ENCODE measurements at places on chromosomes 7 and 10.

GRCh38 chr10:76428551-76429367 is 997.3 kb downstream of the LRMDA start:
- DNase-seq, result no peak

DNA sequence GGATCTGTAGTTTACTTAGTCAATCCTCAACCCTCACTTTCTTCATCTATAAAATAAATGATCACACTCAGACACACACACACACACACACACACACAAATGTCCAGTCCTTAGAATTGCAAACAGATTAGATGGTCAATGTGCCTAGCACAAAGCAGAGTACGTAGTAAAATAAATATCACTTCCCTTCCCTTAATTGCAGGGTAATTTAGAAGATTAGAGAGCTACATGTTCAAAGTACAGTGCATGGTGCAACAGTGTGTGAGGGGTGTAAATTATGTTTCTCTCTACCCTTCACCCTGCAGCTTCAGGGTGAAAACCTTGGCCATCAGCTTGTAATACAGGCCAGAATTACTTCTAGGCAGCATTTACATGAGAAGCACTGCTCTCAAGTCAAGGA is 187.0 kb upstream of the GHITM start:
- DNase-seq, result no peak

GRCh38 chr10:131205556-131205955 is 106.0 kb downstream of the TCERG1L start:
- DNase-seq, result no peak

GRCh38 chr10:13449296-13449695 is 79.5 kb downstream of the BEND7 start:
- no peak for DNase-seq

GRCh38 chr7:116283595-116284204 is 73.4 kb downstream of the TES start:
- DNase-seq, result no peak

DNA sequence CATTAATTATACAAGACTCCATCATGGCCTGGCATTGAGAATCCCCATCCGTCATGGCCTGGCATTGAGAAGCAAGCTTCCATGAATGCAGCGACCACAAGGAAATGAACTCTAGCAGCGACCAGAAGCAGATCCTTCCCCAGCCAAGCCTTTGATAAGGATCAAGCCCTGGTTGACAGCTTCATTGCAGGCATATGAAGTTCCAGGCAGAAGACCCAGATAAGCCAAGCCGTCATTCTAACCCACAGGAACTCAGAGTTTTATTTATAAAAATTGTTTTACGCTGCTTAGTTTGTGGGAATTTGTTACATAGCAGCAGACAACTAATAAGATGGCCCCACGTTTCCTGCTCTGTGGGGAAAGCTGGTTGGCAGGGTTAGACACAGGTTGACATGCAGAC is 642.3 kb downstream of the GATA3 start:
- no peak for DNase-seq

GRCh38 chr7:42628054-42628453 is 283.8 kb downstream of the C7orf25 start:
- no peak for DNase-seq

- peak; percentile 19 for DNase-seq
Measured at GRCh38 chr7:54788664-54789063, 29.7 kb upstream of the SEC61G start.

DNA sequence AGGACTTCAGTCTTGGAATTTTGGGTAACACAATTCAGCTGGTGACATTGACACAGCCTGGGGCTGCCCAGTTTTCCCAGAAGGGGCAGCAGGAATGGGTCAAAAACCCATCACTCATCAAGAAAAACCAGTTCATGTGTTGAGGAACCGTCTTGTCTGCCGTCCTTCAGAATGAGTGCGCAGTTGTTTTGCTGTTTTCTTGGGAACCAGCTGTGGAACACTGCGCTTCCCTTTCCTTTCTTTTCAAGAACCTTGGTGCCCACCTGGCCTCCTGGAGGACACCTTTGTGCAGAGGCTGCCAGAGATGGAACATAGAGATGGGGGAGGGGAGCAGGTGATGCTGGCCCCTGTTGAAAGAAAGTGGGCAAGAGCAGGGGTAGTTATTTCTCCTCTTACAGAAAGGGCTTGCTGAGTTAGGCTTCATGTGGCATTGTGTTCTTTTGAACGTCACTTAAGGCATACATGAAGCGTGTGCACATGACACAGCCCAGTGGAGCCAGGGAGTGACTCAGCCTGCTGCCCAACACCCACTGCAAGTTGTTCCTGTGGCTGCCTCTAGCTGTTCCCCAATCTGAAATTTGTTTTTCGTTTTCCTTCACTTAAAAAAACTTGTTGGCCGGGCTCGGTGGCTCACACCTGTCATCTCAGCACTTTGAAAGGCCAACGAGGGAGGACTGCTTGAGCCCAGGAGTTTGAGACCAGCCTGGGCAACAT is 87.4 kb upstream of the TNS3 start:
- peak; percentile 23 for DNase-seq

DNA sequence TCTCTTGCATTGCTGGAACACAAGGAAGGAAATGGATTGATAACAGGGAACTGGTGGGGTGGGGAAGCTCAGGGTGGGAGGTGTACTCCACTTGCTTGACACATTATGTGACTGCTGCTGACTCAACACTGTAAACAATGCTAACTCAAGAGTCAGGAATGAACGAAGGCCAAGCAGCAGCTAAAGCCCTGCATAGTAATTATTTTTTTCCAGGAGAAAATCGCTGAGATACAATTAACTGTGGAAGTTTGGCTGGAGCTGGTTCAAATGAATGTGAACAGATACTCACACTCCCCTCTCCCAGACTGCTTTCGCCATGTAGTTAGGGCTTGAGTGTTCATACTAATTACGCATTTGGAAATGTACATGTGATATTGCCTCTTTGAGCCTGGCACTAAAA is 170.9 kb upstream of the AOAH start:
- no peak for DNase-seq

GRCh38 chr7:149621776-149622175 is 124.2 kb upstream of the ZNF746 start:
- DNase-seq, result peak; percentile 43

- DNase-seq, result no peak
Measured at GRCh38 chr7:24392774-24393173, 108.8 kb downstream of the NPY start.

GRCh38 chr10:79044846-79045245 is 23.9 kb upstream of the ZMIZ1 start:
- no peak for DNase-seq

GRCh38 chr7:154375956-154376355 is 323.8 kb downstream of the DPP6 start:
- no peak for DNase-seq

DNA sequence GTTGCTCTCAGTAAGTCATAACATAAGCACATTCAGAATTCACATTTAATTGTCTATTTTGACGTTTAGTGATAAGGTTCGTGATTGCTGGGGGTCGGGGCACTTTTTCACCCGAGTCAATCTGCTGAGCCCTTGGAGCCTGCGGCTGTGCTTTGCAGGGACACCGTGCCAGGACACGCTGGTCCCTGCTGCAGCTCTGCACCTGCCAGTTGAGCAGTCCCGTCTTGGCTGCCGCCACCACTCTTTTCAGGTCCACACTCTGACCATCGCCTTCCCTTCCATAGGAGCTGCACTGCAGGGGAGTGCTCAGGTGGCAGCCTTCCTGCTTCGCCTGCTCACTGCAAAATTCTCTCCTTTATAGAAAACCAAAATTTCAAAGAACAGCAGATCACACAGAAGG is 36.4 kb downstream of the CUL1 start:
- no peak for DNase-seq

GRCh38 chr7:131265227-131265626 is 62.4 kb upstream of the MKLN1 start:
- DNase-seq, result no peak

DNA sequence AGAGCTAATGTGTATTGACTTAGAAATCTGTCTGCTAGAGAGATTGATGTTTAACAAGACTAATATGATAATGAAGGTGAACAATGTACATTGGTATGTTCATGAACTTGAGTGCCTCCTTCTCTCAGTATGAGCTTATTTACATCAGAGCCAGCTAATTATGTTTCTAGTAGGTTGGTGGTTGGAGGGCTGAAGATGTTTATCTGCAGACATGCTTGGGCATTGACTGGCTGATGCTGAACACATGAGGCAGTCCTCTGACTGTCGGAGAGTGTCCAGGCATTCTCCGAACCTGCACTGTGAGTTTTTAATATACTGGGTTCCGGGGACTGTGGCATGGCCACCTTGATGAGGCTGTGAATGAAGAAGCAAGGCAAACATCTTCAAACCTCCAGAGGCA is 47.5 kb downstream of the BMPER start:
- DNase-seq, result no peak

GRCh38 chr7:69105092-69105491 is 493.2 kb upstream of the AUTS2 start:
- DNase-seq, result no peak

- DNase-seq, result no peak
Measured at GRCh38 chr10:52443419-52444388, 129.6 kb downstream of the DKK1 start.

DNA sequence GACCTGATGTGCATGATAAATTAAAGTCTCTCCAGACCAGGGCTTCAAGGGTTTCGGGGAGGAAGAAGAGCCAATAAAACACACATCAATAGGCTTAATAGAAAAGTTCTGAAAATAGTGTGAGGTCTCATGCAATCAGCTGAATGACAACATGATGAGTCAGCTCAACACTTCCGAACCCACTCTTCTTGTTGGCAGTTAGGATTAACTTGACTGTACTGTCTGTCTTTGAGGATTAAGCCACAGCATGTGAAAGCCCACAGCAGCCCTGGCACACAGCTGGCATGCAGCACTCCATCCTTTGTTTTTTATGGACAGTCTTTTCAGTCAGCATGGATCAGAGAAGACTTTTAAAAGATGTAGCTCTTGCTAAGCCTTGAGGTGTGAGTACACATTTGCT is 526.9 kb upstream of the VSTM2A start:
- no peak for DNase-seq

- DNase-seq, result no peak
Measured at GRCh38 chr7:104039363-104039762, 49.9 kb upstream of the RELN start.

GRCh38 chr10:86684331-86685097 is 16.2 kb downstream of the LDB3 start:
- no peak for DNase-seq

- no peak for DNase-seq
Measured at GRCh38 chr10:127464561-127464960, 84.5 kb upstream of the NPS start.

DNA sequence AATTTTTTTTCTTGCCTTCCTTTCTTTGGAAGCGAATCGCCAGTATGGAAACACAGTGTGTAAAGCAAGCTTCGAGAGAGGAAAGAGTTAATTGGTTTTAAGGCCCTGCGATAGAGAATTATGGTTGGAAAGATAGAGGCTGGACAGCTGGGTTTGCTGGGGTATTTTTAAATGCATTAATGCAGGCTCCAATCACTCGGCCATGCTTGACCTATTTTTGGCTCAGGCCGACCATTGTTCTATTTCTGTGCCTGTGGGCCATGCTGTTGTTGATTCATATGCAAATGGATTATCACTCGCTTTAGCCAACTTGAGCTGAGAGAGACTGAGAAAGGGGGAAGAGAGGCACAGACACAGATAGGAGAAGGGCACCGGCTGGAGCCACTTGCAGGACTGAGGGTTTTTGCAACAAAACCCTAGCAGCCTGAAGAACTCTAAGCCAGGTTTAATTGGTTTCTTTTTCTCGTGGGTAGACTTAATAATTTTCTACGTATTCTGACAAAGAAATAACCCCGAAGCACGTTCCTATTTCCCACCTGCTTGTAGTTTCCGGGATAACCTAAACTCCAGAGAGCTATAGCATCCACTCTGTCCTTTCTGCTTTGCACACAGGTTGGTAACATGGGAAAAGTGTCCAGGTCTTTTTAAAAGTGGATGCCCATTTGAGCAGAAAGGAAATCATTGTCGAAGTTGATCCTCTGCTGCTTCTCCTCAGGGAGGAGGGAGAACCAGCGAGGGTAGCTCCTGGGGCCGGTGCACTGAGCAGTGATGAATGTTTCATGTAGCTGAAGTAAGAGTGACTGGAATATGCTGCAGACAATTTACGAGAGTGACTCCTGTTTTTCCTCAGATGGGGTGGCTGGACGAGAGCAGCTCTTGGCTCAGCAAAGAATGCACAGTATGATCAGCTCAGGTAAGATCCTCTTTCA is at the start of gene HDAC9:
TSS of gene HDAC9 (plus strand) at position 338 of the 929 bp plus-strand sequence. CDS start at position 892, 554 bp downstream.
- DNase-seq, result no peak

GRCh38 chr7:27615420-27616185 is 47.1 kb downstream of the HIBADH start:
- DNase-seq, result no peak

DNA sequence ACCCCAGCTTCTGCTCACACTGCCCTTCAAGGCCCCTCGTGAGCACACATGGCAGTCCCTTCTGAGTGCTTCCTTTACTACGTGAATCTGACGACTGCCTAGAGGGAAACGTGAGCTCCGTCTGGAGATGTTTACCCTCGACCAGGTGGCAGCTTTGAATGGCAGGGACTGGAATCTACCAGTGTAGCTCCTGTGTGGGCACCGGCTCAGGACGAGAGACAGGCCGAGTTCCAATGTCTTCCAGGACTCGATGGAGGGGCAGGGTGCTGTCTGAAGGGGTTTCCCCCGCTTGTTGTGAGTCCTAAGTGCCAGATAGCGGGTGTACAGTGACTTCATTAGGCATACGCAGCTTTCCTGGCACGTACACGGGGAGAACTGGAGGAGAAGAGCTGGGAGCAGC is 229.9 kb downstream of the ADARB2 start:
- no peak for DNase-seq

DNA sequence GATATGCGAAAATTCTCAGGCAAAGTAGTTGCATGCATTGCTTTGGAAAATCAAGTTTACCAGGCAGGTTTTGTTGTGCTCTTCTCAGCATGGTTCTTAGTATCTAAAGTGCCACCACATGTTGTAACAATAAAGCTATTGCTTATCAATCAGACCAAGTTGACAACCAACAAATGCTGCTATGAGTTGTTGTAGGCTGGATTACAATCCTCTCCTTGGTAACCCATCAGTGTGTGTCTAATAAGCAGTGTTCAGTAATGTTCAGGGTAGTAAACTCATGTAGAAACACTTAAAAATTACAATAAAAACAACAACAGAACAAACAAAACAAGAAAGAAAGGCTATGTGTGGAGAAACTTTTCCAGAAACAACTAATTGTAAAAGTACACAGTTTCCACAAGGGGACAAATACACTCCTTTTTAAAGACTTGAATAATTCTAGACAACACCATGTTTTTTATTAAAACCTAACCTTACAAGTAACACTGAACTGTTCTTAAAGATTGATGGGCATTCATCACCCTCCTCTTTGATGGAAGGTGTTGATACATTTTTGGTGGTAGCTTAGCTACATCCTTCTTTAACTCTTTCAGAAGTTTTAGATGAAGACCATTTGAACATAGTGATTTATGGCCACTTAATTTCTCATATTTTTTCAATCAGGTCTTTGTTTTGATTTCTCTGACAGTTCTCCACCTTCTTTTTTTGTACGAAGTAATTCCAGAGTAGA is 370.9 kb upstream of the SEMA3A start:
- no peak for DNase-seq
